ENCODE measurements at places on chromosomes 4 and X.

GRCh38 chr4:172143605-172144314, 330.6 kb downstream of the GALNTL6 start:
- no peak for DNase-seq
- H3K27ac ChIP-seq, result no peak overlapping the region
- no peaks in the 10 kb centered on the region for H3K4me1 ChIP-seq
- no peaks in the 10 kb centered on the region for H3K27me3 ChIP-seq
- H3K36me3 ChIP-seq, result no peaks in the 10 kb centered on the region

DNA sequence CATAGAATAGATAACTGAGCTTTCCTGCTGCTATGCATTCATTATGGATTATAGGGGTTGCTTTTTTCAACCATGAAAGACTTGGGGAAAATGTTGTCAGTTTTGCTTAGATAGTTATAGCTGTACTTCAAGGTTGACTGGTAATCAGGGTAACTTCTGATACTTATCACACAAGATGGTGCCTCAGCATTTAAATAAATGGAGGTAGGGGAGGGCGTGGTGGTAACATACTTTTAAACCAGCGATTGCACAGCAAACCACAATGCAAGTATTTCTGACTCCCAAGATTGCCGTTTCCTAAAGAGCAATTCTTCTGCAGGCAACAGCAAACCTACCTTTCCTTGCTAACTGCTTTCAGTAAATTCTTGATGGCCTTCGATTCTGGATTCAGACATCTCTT, 1.3 kb downstream of the CXCL10 start:
- H3K4me1 ChIP-seq, result no peaks in the 10 kb centered on the region
- no peaks in the 10 kb centered on the region for H3K36me3 ChIP-seq
- no peaks in the 10 kb centered on the region for H3K27me3 ChIP-seq
- DNase-seq, result no peak
- H3K4me3 ChIP-seq, result no peak overlapping the region

DNA sequence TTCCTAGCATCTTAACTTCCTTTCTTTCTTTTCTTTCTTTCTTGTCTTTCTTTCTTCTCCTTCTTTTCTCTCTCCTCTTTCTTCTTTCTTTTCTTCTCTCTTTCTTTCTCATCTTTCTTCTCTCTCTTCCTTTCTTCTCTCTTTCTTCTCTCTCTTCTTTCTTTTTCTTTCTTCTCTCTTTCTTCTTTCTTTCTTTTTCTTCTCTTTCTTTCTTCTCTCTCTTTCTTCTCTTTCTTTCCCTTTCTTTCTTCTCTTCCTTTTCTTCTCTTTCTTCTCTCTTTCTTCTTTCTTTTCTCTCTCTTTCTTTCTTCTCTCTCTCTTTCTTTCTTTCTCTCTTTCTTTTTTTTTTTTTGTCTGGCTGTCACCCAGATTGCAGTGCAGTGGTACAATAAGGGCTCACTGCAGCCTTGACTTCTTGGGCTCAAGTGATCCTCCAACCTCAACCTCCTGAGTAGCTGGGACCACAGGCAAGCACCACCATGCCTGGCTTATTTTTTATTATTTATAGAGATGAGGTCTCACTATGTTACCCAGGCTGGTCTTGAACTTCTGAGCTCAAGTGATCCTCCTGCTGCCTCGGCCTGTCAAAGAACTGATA, 17.5 kb downstream of the NMU start:
- DNase-seq, result no peak
- H3K27ac ChIP-seq, result no peak overlapping the region
- no peaks in the 10 kb centered on the region for H3K27me3 ChIP-seq
- H3K4me1 ChIP-seq, result no peaks in the 10 kb centered on the region
- no peak overlapping the region for H3K4me3 ChIP-seq
- H3K36me3 ChIP-seq, result no peaks in the 10 kb centered on the region

DNA sequence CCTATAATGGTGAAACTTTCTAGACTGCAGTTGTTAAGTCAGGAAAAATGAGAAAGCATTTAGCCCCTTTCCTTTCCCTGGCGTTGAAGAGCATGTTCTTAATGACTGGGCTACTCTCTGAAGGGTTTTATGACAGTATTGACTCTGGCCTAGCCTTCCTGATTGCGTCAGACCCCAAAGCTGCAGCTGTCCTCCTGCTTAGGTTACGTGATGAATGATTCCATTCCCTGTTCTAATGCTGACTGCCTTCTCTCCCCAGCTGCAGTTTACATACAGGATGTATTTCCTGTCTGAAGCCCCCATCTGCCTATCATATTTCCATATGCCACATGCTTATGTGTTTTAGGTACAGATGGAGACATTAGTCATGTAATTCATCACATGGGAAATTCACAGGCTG, 105.8 kb upstream of the EGFL6 start:
- H3K27ac ChIP-seq, result no peak overlapping the region
- no peaks in the 10 kb centered on the region for H3K4me1 ChIP-seq
- no peak for DNase-seq
- H3K4me3 ChIP-seq, result no peak overlapping the region

GRCh38 chr4:57020467-57021101, 41.9 kb downstream of the POLR2B start:
- no peak overlapping the region for H3K27ac ChIP-seq
- peaks cover 81% of the 10 kb centered on the region for H3K36me3 ChIP-seq
- DNase-seq, result no peak
- H3K4me3 ChIP-seq, result no peak overlapping the region

GRCh38 chr4:88939697-88940096, 117.3 kb downstream of the FAM13A start:
- no peaks in the 10 kb centered on the region for H3K4me1 ChIP-seq
- no peaks in the 10 kb centered on the region for H3K36me3 ChIP-seq
- no peak overlapping the region for H3K4me3 ChIP-seq
- H3K27me3 ChIP-seq, result no peaks in the 10 kb centered on the region
- no peak for DNase-seq
- no peak overlapping the region for H3K27ac ChIP-seq

- no peak overlapping the region for H3K4me3 ChIP-seq
- H3K27me3 ChIP-seq, result no peaks in the 10 kb centered on the region
- H3K36me3 ChIP-seq, result no peaks in the 10 kb centered on the region
- H3K27ac ChIP-seq, result no peak overlapping the region
- no peaks in the 10 kb centered on the region for H3K4me1 ChIP-seq
These were observed 12.8 kb downstream of the EREG start for GRCh38 chr4:74377714-74378113.

GRCh38 chr4:100762738-100763137, 244.9 kb upstream of the EMCN start:
- no peaks in the 10 kb centered on the region for H3K27me3 ChIP-seq
- no peak overlapping the region for H3K4me3 ChIP-seq
- H3K4me1 ChIP-seq, result no peaks in the 10 kb centered on the region
- DNase-seq, result no peak

DNA sequence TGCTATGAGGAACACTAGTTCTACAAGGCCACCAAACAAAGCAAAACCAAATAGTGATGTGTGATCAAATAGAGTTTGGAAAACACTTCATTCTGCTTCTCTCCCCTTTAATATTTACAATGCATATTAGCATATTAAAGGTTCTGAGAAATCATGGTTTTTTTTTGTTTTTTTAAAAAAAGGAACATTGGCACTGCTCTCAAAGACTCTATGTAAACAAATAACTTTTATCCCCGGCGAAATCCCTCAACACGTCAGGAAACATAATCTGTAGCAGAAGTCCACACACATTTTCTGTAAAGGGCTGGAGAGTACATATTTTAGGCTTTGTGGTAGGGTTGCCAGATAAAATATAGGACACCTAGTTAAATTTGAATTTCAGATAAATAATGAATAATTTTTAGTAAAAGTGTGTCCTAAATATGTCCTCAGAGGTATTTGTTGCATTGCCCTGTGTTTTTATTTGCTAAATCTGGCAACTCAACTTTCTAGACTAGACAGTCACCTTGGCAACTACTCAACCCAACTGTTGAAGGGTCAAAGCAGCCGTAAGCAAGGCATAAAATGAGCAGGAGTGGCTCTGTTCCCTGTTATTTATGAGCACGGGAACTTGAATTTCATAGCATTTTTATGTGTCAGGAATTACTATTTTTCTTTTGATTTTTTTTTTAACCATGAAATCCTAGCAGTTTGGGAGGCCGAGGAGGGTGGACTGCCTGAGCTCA, 8.6 kb downstream of the SPATA4 start:
- no peak overlapping the region for H3K4me3 ChIP-seq
- H3K4me1 ChIP-seq, result peaks cover 5% of the 10 kb centered on the region
- H3K27me3 ChIP-seq, result no peaks in the 10 kb centered on the region
- H3K36me3 ChIP-seq, result no peaks in the 10 kb centered on the region

DNA sequence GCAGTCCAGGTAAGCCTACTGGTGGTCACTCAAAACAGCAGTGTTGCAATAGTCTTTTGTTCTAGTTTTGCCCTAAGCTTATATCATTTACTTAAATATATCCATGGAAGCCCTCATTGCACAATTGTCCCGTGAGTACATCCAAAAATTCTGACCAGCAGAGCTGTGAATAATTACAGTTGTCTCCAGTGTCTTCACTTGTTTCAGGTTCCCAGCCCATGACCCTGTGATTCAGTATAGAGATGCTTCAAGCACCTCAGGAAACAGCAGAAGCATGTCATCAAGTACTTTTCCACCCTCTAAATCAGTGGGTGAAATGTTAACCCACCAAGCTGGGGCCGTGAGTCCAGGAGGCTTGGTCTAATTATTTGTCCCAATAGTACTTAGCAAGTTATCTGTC, 214.9 kb upstream of the RPS6KA3 start:
- DNase-seq, result no peak
- no peaks in the 10 kb centered on the region for H3K36me3 ChIP-seq
- no peak overlapping the region for H3K4me3 ChIP-seq
- H3K27ac ChIP-seq, result no peak overlapping the region
- H3K27me3 ChIP-seq, result no peaks in the 10 kb centered on the region
- H3K4me1 ChIP-seq, result no peaks in the 10 kb centered on the region

- no peak overlapping the region for H3K4me3 ChIP-seq
- no peaks in the 10 kb centered on the region for H3K36me3 ChIP-seq
These were observed 8.8 kb downstream of the ADAM29 start for GRCh38 chr4:174926958-174927357.

GRCh38 chr4:107900508-107900907, 30.8 kb upstream of the CYP2U1 start:
- H3K4me1 ChIP-seq, result no peaks in the 10 kb centered on the region
- no peak for DNase-seq
- no peaks in the 10 kb centered on the region for H3K27me3 ChIP-seq
- no peaks in the 10 kb centered on the region for H3K36me3 ChIP-seq
- H3K27ac ChIP-seq, result no peak overlapping the region

DNA sequence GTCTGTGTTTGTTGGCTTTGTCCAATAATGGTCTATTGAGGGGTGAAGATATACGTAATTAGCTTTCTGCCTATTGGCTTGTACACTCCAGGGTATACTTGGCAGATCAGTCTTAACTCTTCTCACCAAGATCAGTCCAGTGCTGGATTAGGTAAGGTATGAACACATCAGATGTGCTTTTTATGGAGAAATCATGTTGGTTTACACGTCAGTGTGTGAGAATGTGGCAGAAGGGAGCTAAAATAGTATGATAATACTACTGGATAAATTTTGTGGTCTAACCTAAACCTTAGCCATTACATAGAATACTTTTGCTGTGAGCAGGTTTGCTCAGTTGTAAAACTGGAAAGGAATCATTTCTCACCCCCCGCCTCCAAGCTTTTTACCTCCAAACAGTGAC, 4.2 kb downstream of the PDHA1 start:
- H3K4me1 ChIP-seq, result peaks cover 30% of the 10 kb centered on the region
- H3K27ac ChIP-seq, result no peak overlapping the region
- H3K36me3 ChIP-seq, result peaks cover 6% of the 10 kb centered on the region
- H3K27me3 ChIP-seq, result no peaks in the 10 kb centered on the region
- H3K4me3 ChIP-seq, result no peak overlapping the region

- H3K36me3 ChIP-seq, result no peaks in the 10 kb centered on the region
- H3K4me1 ChIP-seq, result no peaks in the 10 kb centered on the region
- no peak overlapping the region for H3K4me3 ChIP-seq
- no peaks in the 10 kb centered on the region for H3K27me3 ChIP-seq
These were observed 72.4 kb downstream of the ANKRD50 start for GRCh38 chr4:124640022-124640730.

- H3K27ac ChIP-seq, result no peak overlapping the region
- H3K4me3 ChIP-seq, result no peak overlapping the region
- no peaks in the 10 kb centered on the region for H3K4me1 ChIP-seq
- H3K36me3 ChIP-seq, result no peaks in the 10 kb centered on the region
- DNase-seq, result no peak
These were observed 100.5 kb downstream of the CLNK start for GRCh38 chr4:10584042-10584441.

DNA sequence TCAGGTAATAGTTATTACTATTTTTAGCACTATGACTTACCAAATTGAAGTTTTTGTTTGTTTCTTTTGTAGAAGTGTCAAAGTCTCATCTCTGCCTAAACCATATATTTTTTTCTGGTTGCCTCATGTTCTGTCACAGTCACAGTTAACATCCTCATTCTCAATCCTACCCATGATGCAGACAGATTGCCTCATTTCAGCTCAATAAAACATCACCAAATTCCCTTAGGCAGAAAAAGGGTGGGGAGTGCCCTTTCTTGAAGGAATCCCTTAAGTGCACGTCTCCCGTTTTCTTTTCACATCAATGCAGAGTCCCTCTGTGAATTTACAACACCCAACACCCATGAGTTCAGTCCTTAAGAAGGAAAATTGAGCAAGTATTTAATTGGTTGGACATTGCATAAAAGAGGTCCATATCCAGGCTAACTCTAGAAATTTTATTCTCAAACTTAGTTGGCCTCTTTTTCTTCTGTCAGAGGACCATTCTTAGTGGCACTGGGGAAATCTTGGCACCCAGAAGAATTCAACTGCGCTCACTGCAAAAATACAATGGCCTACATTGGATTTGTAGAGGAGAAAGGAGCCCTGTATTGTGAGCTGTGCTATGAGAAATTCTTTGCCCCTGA, 103.7 kb upstream of the BMPR1B start:
- no peak for DNase-seq

- H3K4me1 ChIP-seq, result no peaks in the 10 kb centered on the region
- DNase-seq, result no peak
- H3K4me3 ChIP-seq, result no peak overlapping the region
- no peak overlapping the region for H3K27ac ChIP-seq
- no peaks in the 10 kb centered on the region for H3K27me3 ChIP-seq
- H3K36me3 ChIP-seq, result no peaks in the 10 kb centered on the region
These were observed 351.3 kb downstream of the NAP1L3 start for GRCh38 chrX:93322110-93322509.

- H3K27ac ChIP-seq, result no peak overlapping the region
- no peaks in the 10 kb centered on the region for H3K27me3 ChIP-seq
- no peaks in the 10 kb centered on the region for H3K4me1 ChIP-seq
These were observed 114.1 kb downstream of the TLL1 start for GRCh38 chr4:165986956-165987698.

GRCh38 chrX:131792789-131793462, 230.2 kb upstream of the STK26 start:
- peaks cover 20% of the 10 kb centered on the region for H3K4me1 ChIP-seq
- no peaks in the 10 kb centered on the region for H3K27me3 ChIP-seq
- DNase-seq, result peak; percentile 98
- H3K36me3 ChIP-seq, result no peaks in the 10 kb centered on the region
- H3K4me3 ChIP-seq, result peak overlapping the region; percentile 60

- H3K27ac ChIP-seq, result no peak overlapping the region
- H3K27me3 ChIP-seq, result no peaks in the 10 kb centered on the region
- DNase-seq, result peak; percentile 29
- no peaks in the 10 kb centered on the region for H3K4me1 ChIP-seq
These were observed 35.5 kb upstream of the SMAD1 start for GRCh38 chr4:145446184-145446583.

- H3K4me3 ChIP-seq, result no peak overlapping the region
- H3K27me3 ChIP-seq, result no peaks in the 10 kb centered on the region
- no peak for DNase-seq
- no peaks in the 10 kb centered on the region for H3K36me3 ChIP-seq
These were observed 1777.8 kb upstream of the TENM3 start for GRCh38 chr4:180465364-180465763.

GRCh38 chr4:159723341-159724048, 620.6 kb downstream of the RAPGEF2 start:
- no peak overlapping the region for H3K4me3 ChIP-seq
- no peak for DNase-seq
- no peaks in the 10 kb centered on the region for H3K36me3 ChIP-seq
- H3K27me3 ChIP-seq, result no peaks in the 10 kb centered on the region
- no peak overlapping the region for H3K27ac ChIP-seq
- no peaks in the 10 kb centered on the region for H3K4me1 ChIP-seq

Measured in Karpas-422 (cell line).